ENCODE measurements at places on chromosomes 3 and 15.

GRCh38 chr15:96296264-96296663, 34.2 kb upstream of the NR2F2 start:
- DNase-seq = no peak

GRCh38 chr15:29589416-29589815, 232.9 kb downstream of the TJP1 start:
- DNase-seq = no peak

DNA sequence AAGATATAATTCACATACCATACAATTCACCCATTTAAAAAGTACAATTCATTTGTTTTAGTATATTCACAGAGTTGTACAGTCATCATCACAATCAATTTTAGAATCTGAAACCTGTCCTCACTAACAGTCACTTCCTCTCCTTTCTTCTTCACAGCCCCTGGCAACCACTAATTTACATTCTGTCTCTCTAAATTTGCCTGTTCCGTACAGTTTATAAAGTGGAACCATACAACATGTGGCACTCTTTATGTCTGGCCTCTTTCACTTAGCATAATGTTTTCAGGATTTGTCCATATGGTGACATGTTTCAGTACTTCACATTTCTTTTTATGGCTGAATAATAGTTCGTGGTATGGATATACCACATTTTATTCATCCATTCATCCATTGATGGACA, 22.7 kb downstream of the ERICH6 start:
- peak; percentile 62 for DNase-seq

DNA sequence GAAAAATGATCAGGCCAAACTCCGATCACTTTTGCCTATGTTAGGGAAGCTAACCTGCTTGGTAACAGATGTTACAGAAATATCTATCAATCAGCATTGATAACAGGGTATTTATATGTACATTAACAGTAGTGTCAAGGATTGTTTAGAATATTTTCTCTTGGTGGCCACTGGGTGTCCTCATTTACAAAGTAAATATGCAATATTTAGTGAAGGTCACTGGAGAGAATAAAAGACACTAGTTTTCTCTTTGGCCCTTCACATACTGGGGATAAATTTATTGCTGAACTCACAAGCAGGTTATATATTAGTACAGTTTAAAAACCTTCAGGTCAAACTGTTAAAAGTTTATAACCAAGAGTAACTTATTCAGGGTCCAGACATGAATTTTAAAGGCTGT, 69.0 kb downstream of the TIGIT start:
- peak; percentile 41 for DNase-seq

GRCh38 chr3:110593749-110594148, 477.9 kb upstream of the NECTIN3 start:
- no peak for DNase-seq

DNA sequence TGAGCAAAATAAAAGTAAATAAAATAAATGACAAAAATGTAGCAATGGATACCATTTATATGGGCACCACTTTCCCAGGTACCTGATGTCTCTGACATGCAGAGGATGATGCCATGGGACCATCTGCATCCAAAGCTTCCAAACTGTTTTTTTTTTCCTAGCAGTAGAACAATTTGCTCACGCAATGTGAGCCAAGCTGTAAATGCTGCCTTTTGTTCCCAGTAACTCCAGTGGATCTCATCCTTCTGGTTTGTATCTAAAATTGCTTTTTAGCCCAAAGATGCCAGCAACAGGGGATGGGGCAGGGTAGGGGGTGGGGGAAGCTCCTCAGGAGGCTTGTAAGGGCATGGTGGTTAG, 32.7 kb downstream of the SLC12A8 start:
- DNase-seq = no peak

- DNase-seq = no peak
Observed at GRCh38 chr15:98062869-98063268, 102.4 kb downstream of the ARRDC4 start.

DNA sequence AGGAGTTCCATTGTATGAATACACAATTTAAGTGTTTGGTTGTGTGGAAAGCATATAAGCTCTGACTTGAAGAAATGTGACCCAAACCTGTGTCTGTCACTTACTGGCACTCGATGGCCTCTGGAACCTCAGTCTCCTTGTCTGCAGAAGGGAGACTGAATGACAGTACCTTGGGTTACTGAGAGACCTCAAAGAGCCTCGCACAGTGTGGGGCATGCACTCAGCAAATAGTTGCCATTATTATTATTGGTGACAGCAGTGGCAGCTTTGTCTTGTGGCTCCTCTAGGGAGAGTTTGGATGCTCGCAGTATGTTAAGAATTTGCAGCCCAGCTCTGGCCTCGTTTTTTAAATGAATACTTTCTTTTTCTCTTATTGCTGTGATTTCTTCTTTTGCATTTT, 43.4 kb downstream of the EEFSEC start:
- DNase-seq = no peak

GRCh38 chr3:168952551-168952950, 711.0 kb downstream of the MECOM start:
- peak; percentile 25 for DNase-seq

DNA sequence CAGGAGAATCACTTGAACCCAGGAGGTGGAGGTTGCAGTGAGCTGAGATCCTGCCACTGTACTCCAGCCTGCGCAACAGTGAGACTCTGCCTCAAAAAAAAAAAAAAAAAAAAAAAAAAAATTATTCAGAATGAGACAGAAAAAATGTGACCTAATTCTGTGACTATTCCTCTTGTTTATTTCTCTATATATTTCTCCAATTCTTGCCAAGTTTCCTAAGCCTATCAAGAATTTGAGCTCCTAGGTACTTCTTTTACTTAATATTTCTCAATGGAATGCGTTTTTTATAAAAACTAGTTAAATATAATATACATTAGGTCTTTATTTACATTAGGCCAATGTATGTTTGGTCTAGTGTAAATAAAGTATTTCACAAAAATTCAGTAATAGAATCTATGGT, 86.8 kb downstream of the NAALADL2 start:
- DNase-seq = no peak

All from NAMALWA (cell line).